ENCODE measurements at places on chromosomes 16 and 17. TPM values are rescaled to one million over a fixed set of nuclear protein-coding genes. Genes with fewer than 3 reads are reported as not detected.

The GINS3 gene
- total RNA-seq = 20.6 TPM

The STH gene
- total RNA-seq = not detected

The TBC1D3C gene
- total RNA-seq = not detected

The GNAO1 gene
- total RNA-seq = 0.61 TPM

The CSNK1D gene
- 231 TPM for total RNA-seq

The TBKBP1 gene
- 6.5 TPM for total RNA-seq

The VASN gene
- total RNA-seq = 6.1 TPM

The EPN3 gene
- total RNA-seq = 0.19 TPM

The PIK3R6 gene
- not detected for total RNA-seq

The ABCC6 gene
- total RNA-seq = 0.95 TPM

The SMTNL2 gene
- total RNA-seq = 0.50 TPM

The SCRN2 gene
- total RNA-seq = 32.4 TPM

The ARMC5 gene
- total RNA-seq = 5.9 TPM

The TOM1L2 gene
- total RNA-seq = 21.5 TPM

The CNGB1 gene
- 0.49 TPM for total RNA-seq

The SHBG gene
- total RNA-seq = 0.31 TPM

The FOXJ1 gene
- 0.70 TPM for total RNA-seq

The MMP28 gene
- total RNA-seq = 7.9 TPM

The CDK5RAP3 gene
- 115 TPM for total RNA-seq

The SPATA22 gene
- total RNA-seq = not detected

The PERCC1 gene
- not detected for total RNA-seq

The SLC6A2 gene
- total RNA-seq = not detected

The ABCA8 gene
- total RNA-seq = 0.27 TPM

The KCNJ16 gene
- total RNA-seq = 0.21 TPM

The SDR42E1 gene
- 1.9 TPM for total RNA-seq

The OTOA gene
- not detected for total RNA-seq

The CES2 gene
- 37.6 TPM for total RNA-seq

The KRT36 gene
- total RNA-seq = not detected

The CCDC154 gene
- 0.81 TPM for total RNA-seq

The LAT gene
- total RNA-seq = 2.9 TPM

The MYH8 gene
- total RNA-seq = not detected

The KRTAP4-6 gene
- not detected for total RNA-seq

The MYL4 gene
- total RNA-seq = not detected

The MAP3K14 gene
- 35.6 TPM for total RNA-seq

The RCVRN gene
- not detected for total RNA-seq

The PCGF2 gene
- 59.6 TPM for total RNA-seq

The CD300H gene
- total RNA-seq = 0.31 TPM

The ACOX1 gene
- 18.4 TPM for total RNA-seq

The PRSS33 gene
- not detected for total RNA-seq

Measured in A549 treated with Mapracorat at 1 μM for 4 hours (cell line).